ENCODE measurements at places on chromosomes 16 and 17. TPM values are rescaled to one million over a fixed set of nuclear protein-coding genes. Genes with fewer than 3 reads are reported as not detected.

DNA sequence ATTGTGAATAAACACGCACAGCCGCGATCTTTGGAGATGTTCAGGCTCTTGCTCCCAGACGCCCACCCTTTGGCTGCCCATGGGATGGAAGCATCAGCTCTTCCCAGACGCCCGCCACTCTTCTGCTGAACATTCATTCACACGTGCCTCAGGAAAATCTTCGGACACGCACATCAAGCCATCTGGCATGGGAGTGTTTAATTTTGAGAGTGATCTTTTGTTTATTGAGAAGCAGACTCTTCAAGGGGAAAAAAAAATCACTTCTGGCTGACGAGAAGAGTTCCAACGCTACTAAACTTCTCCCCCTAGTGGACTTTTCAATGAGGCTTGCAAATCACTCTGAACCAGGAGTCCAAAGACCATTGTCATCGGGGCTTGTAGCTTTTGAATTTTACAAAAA lies 62.0 kb upstream of the NUDT7 start:
- DNase-seq = no peak

- DNase-seq = no peak
Measured at GRCh38 chr16:17474037-17474436, 3.3 kb upstream of the XYLT1 start.

GRCh38 chr17:78923660-78924453 lies 1.3 kb downstream of the TIMP2 start:
- DNase-seq = no peak

- no peak for DNase-seq
Measured at GRCh38 chr17:45814622-45815606, 29.8 kb upstream of the SPPL2C start.

DNA sequence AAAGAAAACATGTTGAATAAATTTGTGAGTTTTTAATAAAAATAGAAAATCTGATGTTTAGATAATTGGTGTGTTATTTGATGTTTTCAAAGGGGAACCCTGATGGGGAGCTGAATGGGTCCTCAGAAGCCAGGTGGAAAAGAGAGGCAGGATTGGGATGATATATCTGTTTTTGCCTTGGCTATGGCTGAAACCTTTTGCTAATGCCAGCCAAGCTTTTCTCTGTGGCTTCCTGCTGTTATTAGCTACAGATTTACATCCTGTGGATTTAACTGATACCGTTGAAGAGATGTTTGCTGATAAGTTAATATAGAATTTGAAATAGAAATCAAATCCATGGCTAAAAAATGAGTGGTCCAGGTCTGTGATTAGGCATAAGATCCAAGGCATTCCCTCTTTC lies 4.2 kb upstream of the AATF start:
- no peak for DNase-seq

- DNase-seq = no peak
Measured at GRCh38 chr17:6495450-6496115, 51.3 kb downstream of the PIMREG start.

GRCh38 chr16:55294931-55295342 lies 29.1 kb upstream of the IRX6 start:
- no peak for DNase-seq

GRCh38 chr16:35506018-35506897 lies 2046.8 kb downstream of the TP53TG3F start:
- no peak for DNase-seq

TMEM204 gene
- total RNA-seq = 2.5 TPM

PYDC1 gene
- total RNA-seq = 0.78 TPM
